CD4-positive, alpha-beta T cell treated with Interleukin-17A for 1 hour (primary cell): ENCODE measurements at places on chromosomes 5 and 9.
A peak's percentile ranks its signal among the peaks of the same experiment; 100 is the strongest.

DNA sequence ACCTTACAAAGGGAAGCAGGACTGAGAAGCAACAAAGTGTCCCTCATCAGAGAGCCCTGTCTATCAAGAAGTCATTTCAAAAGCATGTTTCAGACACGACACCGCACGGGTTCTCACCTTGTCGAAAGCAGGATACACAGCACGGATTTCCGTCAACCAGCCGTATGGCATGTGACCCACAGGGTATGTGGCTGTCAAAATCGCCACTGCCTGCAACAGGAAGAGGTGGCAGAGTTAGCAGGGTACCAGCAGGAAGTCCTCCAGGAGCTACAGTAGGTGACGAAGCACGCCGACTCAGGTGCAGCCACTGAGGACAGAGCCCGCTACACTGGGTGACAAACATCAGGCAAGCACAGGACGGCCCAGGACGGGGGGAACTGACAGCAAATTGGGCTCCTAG is 81.2 kb downstream of the OTULIN start:
- peak; percentile 36 for DNase-seq

- DNase-seq: no peak
Measured at GRCh38 chr5:38258042-38258318, 379 bp upstream of the EGFLAM start.

DNA sequence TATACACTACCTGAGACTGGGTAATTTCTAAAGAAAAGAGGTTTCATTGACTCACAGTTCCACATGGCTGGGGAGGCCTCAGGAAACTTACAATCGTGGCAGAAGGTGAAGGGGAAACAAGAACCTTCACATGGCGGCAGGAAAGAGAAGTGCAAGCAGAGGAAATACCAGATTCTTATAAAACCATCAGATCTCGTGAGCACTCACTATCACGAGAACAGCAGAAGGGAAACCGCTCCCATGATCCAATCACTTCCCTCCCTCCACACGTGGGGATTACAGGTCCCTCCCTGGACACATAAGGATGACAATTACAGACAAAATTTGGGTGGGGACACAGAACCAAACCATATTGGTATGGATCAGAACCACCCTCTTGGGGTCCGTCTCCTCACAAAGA is 44.2 kb upstream of the SPIN1 start:
- no peak for DNase-seq

GRCh38 chr5:132397224-132397623 is 27.7 kb downstream of the SLC22A5 start:
- DNase-seq: no peak

DNA sequence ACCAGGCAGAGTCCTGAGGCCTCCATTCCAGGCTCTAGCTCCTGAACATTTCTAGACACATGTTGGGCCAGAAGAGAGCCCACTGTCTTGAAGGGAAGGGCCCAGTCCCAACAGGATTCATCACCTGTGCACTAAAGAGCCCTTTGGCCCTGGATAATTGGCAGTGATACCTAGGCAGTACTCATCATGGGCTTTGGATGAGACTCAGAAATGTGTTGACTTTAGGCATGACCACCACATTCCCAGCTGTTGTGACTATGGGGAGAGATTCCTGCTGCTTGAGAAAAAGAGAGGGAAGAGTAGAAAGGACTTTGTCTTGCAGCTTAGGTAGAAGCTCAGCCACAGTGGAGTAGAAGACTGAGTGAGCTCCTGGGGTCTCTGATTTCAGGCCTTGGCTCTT is 138.4 kb upstream of the DAPK1 start:
- DNase-seq: no peak

DNA sequence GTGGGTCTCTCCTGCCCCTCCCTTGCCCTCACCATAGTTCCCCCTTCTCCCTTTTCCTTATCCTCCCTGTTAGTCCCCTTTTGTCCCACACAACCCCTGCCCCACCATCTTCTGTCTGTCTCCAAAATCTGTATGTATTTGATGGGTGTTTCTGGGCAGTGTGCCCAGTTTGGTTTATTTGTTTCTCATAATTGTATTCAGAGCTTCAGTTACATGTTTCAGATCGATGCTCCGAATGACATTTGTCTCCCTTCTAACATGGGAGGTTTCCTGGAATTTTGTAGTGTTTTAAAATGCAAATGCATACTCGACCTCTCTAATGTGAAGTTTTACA is 22.2 kb downstream of the FBXL7 start:
- no peak for DNase-seq

GRCh38 chr5:96440185-96440538 is 7.1 kb upstream of the PCSK1 start:
- DNase-seq: no peak

- DNase-seq: no peak
Measured at GRCh38 chr5:9545136-9545991, 511 bp downstream of the SEMA5A start.
